ENCODE measurements at places on chromosomes 7 and 10.

DNA sequence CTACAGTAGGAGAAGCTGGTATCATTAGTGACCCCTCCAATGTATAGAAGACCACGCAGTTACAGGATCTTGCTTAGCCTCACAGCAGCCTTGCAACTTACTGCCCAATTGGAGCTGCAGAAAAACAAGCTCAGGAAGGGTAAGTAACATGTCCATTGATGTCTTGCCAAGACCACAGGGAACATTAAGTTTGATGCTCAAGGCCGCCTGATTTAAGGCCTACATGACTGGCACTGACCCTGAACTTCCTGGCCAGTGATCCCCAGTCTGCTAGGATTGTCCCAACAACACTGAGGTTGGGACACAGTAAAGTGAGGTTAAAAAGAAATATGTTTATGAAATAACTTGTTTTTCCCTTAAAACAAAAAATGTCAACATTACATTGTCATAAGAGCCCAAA, 6.8 kb upstream of the GDF2 start:
- DNase-seq: no peak

DNA sequence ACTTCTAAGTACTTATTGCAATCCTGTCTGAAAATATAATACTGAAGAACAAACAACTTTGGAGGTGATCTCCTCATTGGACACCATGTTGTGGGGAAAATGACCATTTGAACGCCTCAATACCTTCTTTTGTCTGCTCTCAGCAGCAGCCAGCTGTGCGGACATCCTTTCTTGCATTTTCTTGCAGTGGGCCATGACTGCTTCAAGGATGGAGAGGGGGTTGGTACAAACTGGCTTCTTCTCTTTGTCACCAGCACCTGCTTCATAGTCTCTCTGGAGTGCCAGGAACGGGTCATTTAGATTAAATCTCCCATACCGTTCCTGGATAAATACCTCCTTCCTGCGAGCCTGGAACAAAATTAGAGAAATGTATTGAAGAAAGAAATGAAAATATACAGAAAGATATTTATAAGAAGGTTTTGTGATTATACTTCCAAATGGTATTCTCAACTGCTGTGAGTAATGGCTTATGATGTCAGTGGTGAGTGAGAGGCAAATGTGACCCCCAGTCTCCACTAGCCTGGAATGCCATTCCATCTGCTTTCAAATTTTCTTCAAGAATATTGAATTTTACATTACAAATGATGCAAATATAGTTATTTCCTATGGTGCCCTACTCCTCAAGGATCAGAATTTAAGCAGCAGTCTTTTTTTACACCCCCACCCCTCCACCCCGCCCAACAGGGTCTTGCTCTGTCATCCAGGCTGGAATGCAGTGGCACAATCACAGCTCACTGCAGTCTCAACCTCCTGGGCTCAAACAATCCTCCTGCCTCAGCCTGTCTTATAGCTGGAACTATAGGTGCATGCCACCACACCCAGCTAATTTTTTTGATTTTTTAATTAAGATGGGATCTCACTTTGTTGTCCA, 62.4 kb downstream of the CTTNBP2 start:
- no peak for DNase-seq

DNA sequence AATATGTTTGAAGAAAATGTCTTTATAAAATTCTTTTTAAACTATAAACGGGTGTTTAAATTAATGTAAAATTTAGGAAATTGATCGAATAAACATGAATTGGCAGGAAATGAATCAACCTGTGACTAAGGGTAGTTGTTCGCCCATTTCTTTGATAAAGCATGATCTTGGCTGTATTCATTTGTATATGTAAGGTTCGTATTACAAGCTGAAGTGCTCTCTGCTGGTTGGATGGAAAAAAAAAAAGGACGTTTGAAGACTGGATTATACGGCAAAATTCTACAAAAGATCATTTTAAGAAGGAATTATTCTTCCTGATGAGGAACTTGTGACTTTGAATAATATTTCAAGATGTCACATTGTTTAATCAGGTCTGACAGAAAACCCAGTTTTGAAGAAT, 185.4 kb upstream of the ANK3 start:
- no peak for DNase-seq

DNA sequence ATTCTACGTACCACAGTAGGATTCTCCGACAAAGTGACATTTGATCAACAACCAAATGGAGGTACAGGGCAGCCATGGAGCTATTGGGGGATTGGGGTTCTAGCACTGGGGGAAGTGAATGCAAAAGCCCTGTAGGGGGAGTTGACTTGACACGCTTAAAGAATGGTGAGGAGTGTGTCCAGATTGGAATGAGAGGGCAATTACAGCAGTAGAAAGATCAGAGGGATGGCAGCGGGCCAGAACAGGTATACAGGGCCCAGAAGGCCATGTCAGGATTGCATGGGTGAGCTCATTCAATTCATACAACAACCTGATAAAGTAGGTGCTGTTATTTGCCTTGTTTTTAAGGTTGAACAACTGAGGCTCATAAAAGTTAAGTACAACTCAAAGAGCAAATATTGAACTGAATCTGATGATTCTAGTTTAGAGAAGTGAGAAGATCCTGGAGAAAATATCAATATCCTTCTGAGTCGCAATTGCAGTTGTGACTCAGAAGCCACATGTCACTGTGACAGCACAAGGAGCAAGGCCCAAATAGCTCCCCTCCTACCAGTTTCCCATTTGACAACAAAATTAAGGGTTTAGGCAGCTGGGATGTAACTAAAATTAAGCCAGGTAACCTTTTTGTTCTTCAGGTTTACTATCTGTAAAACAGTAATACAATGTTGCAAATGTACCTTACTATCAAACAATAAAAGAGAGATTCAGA, 28.0 kb upstream of the CTTNBP2 start:
- DNase-seq: no peak

- no peak for DNase-seq
Measured at GRCh38 chr7:158588085-158588877, 658 bp upstream of the PTPRN2 start.

- no peak for DNase-seq
Measured at GRCh38 chr10:35940141-35941041, 298.3 kb upstream of the FZD8 start.

DNA sequence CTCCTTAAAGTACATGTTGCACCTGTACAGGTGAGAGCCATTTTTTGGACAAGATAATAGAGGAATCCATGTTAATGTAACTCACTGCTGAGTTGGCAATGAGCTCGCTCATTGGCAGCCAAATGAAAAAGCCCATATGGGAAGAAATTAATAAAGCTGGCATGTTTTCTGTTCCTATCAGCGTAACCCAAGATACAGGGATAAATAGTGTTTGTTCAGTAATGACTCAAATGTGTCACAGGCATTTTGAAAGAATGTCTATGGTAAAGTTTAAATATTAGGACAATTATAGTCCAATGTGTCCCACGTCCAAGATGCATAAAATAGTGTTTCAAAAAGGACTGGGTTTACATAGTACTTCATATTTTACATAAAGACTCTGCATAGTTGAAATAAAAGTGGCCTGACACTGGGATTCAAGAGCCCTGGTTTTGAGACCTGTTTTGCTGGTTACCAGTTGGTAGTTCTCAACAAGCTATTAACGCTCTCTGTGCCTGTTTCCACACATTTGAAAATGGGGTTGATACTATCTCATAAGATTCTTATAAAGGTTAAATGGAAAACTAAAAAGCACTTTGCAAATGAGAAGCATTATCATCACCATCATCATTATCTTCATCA, 49.1 kb downstream of the MTURN start:
- no peak for DNase-seq

DNA sequence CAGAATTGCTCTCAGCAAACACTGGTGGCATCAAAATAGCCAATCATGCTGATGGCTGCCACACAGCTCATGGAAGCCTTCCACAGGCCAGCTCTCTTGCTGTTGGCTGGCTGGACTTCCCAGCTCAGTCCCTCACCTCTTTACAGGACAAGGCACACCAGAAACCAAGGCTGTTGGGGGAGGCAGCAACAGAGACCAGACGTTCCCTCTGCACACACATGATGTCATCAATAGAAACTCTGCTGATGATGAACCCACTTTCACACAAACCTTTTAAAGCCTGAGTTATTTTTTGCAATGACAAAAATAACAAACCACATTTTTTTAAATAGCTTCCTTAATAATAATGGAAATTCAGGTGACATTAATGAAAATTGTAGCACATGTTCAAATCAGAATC, 300.9 kb upstream of the C7orf33 start:
- DNase-seq: no peak

GRCh38 chr7:90188281-90188680, 23.3 kb upstream of the STEAP2 start:
- no peak for DNase-seq

DNA sequence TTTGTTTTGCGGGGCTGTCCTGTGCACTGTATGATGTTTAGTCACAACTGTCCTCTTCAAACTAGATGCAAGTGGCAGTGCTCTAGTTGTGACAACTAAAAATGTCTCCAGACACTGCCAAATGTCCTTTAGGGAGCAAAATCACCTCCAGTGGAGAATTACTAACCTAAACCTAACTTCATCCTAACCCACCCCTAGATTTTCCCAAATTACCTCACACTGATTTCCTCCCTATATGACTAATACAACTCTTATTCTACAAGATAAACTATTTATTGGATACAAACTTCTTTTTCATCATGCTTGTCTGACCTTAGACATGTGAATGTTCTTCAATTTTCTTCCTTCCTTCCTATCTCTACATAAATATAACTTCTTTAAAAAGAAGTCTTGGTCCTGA, 26.4 kb downstream of the PNPLA8 start:
- no peak for DNase-seq

DNA sequence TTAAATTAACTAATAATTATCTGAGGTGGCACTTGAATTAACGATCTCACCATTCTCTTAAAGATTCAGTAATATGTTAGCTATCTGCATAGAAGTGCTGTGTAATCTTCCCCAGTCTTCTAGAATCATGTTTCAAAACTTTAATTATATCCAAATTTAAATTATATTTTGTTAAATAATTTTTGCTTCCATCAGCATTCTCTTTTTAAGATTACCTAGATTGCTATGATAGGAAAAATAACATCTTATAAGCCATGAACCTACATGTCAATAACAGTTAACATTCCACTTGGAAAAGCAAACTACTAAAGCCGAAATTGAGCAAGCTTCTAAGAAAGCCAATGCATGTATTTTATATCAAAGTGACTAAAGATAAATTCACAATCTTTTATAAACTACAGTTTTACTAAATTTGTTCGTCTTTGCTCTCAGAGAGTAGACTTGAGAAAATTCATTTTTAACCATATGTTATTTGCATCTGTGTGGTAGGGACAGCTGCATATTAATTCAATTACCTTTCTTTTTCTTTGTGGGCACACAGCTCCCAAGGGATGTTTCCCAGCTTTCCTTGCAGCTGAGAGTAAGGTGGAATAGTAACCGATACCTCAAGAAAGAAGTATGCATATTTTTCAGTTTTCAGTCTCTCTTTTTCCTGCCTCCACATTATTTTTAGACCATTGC, 105.4 kb upstream of the ABCB5 start:
- DNase-seq: no peak

DNA sequence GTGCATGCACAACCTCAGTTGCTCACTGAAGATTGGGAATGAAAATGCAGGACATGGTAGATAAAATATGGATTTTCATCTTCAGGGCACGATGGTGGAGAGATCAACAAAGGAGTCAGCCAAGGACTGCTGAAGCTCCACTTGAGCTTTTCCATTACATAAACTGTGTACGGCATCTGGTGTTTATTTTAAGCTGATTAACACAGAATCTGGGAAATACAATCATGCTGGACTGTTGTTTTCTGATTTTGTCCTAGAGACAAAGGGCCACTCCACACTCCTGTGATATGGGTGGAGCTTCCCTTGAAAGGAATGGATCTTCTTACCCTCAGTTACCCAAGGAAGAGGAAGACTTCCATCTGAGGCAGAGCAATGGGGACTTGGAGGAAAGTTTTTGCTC, 120.6 kb downstream of the SAMD9 start:
- no peak for DNase-seq

DNA sequence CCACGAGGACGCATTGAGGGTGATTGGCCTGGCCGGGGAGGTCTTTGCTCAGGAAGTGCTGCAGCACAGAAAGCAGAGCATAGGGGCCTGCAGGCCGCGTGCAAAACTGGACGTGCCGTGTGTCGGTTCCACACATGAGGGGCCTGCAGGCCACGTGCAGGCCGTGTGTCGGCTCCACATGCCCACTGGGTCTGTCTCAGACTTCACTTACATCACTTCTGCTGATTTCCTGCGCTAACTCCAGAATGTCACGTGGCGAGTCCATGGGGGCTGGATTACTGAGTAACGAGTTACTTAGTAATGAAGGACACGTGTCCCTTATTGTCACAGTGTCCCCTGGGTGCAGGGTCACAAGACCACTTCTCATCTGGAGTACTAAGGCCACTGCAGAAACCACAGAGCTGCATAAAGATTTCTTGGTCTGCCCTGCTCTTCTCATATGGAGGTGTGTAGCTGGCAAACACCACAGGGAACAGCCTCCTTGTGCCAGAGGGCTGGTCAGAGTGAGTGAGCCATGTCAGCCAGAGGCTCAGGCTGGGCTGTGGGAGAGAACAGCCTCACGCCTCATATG, 60.8 kb downstream of the GDI2 start:
- no peak for DNase-seq

GRCh38 chr7:131431289-131431688, 103.6 kb downstream of the MKLN1 start:
- no peak for DNase-seq

- DNase-seq: no peak
Measured at GRCh38 chr10:129530581-129530980, 63.5 kb downstream of the MGMT start.

DNA sequence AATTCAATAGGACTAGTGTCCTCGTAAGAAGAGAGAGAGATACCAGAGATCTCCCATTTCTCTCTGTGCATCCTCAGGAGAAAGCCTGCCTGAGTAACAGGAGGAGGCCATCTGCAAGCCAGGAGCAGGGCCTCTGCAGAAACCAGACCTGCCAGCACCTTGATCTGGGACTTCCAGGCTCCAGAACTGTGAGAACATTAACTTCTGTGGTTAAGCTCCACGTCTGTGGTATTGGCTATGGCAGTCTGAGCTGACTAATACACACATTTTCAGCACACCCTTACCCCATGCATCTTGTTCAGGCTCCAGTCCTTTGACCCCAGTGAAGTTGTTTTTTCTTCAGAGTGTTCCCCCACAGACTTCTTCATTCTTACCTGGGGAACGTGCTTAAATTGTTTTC, 3.1 kb upstream of the CRTAC1 start:
- DNase-seq: no peak

- no peak for DNase-seq
Measured at GRCh38 chr7:116164552-116165306, 45.6 kb upstream of the TES start.

- DNase-seq: no peak
Measured at GRCh38 chr7:24637706-24638105, 64.5 kb downstream of the PALS2 start.

- DNase-seq: no peak
Measured at GRCh38 chr7:131013716-131014115, 279.7 kb upstream of the KLF14 start.

DNA sequence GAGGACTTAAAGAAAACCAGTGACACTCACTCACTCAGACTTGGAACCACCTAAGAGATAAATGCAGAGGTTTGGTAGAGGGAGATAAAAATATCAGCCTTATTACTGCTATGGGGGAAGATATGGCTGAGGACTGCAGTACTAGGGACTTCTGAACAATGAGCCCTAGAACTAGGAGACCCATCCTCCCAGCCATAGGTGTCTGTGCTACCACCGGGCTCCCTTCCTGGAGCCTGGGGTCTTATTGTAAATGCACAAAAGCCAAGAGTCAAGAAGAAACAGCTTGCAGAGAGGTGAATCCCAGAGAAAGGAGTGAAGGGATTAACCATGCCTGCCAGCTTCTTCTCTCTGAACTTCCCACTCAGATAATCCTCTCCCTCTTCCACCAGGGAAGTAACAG, 108.3 kb upstream of the AKR1E2 start:
- no peak for DNase-seq

Data from GM19239 (cell line).